ENCODE measurements at places on chromosomes 7 and 10.

DNA sequence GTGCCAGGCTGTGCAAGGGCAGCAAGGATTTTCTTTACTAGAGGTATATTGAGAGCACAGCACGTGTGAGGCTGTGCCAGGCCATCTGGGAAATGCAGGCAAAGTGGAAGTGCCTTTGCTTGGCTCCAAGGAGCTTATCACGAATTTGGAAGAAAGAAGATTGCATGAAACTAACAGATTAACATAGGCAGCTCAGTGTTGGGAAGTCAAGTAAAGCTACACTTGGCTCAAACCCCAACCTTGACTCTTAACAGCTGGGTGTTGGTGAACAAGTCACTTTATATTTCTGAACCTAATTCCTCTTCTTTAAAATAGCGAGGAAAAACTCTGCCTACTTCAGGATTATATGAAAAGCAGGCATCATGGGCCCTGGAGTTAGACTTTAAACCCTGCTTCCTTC, 105.2 kb downstream of the PLCE1 start:
- no peak for DNase-seq

GRCh38 chr7:147483634-147484292, 1106.8 kb upstream of the C7orf33 start:
- DNase-seq: no peak

DNA sequence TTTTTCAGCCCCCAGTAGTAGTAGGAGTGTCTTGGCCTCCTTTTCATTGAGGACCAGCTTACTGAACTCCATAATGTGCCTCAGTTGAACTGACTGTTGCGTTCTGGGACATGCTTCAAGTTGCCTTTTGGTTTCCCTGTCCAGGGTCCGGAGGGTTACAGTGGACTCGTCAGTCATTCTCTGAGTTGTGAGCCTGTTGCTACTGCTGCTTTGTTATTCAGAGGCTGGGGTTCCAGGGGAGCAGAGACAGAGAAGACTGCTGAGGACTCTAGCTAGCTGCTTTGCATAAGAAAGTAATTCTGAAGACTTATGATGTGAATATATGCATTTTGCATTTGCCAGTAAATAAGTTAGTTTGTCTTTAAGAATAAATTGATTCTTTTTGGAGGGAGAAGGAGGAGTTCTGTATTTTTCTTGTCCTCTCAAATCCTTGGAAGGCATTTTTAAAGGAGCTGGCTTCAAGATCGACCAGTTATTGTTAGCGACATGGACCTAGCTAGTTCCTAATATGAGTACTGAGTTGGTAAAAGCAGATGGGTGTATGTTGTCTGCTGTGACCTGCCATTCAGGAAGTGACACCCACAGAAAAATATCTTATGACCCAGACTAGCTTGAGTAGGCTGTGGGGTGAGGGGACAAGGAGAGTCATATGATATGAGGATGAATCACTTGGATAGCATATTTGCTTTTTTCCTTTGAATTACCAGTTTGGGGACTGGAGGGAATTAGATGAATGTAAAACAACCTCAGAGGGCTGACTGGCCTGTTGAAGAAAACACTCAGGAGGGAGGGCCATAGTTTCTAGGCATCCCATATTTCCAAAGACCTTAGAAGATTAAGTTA, 8.3 kb downstream of the PI4K2A start:
- DNase-seq: peak; percentile 29

DNA sequence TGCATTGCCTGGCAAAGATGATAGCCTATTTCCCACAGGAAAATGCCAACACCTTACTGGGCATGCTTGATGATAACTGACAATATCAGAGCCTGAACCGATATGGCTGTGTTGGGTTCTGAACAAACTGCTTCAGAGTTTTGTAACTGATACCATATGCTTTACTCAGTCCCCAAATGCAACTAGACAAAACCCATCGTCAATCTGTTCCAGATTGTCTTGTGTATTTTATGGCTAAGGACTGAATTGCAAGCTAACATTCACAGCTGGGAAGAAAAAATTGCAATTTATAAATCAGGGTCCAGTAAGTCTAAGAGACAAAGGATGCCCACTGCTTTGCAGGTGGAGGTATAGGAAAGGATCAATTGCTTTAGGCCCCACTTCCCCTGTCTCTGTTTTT, 116.8 kb upstream of the WNT16 start:
- DNase-seq: no peak

GRCh38 chr7:158323741-158324396, 263.8 kb downstream of the PTPRN2 start:
- no peak for DNase-seq

GRCh38 chr7:44050121-44050914, 5.8 kb downstream of the DBNL start:
- DNase-seq: no peak

DNA sequence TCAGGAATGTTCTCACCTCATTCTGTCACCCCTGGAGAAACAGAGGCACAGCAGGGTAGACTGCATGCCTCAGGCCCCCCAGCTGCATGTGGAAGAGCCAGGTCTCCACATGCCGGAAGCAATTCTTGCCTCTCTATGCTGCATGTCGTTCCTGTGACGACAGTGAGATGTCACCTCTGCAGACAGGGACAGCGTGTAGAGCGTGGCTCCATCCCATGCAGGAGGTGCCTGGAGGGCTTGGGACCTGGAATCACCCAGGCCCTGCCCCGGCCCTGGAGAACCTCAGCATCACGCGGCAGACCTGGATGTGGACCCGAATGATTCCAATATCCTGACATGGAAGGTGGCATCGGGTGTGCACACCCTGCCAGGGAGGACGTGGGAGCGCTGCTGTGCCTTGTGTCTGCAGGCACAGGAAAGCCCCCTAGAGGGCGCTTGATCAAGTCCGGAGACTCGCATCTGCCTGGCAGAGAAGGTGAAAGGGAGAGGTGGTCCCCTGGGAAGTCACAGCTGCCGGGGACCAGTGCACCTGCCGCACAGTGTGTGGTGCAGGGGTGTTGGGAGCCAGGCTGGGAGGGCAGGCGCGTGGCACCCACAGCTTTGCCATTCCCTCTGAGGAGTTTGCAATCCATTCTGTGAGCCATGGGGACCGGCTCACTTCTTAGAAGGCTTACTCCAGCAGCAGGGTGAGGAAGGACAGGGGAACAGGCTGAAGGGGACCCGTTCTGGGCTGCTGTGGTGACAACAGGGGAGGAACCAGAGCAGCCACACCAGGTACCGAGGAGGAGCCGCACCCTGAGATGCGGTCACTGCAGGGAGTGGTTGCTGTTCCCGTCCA, 45.3 kb upstream of the EN2 start:
- peak; percentile 62 for DNase-seq

- DNase-seq: peak; percentile 33
These were observed 17.0 kb downstream of the CDK14 start for GRCh38 chr7:90613088-90613498.

GRCh38 chr10:100808876-100809275, 63.5 kb downstream of the PAX2 start:
- DNase-seq: no peak

DNA sequence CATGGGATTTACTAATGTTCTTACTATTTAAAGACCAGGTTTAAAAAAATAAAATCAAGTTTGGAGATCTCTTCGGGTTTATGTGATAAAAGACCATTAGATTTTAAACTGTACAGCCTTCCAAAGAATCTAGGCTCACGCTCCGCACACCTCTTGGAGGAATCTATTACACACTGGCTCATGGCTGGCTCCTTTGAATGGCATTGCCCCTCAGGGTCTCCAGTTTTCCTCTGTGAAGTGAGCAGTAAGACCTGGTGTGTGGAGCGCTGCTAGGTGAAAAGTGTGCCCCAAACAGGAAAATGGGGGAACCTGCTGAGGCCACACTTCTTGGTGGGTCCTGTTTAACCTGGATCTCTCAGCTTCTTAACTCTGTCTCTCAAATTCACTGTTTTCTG, 142.3 kb downstream of the KAT6B start:
- no peak for DNase-seq

- DNase-seq: no peak
These were observed 48.9 kb downstream of the PYROXD2 start for GRCh38 chr10:98366062-98366530.

DNA sequence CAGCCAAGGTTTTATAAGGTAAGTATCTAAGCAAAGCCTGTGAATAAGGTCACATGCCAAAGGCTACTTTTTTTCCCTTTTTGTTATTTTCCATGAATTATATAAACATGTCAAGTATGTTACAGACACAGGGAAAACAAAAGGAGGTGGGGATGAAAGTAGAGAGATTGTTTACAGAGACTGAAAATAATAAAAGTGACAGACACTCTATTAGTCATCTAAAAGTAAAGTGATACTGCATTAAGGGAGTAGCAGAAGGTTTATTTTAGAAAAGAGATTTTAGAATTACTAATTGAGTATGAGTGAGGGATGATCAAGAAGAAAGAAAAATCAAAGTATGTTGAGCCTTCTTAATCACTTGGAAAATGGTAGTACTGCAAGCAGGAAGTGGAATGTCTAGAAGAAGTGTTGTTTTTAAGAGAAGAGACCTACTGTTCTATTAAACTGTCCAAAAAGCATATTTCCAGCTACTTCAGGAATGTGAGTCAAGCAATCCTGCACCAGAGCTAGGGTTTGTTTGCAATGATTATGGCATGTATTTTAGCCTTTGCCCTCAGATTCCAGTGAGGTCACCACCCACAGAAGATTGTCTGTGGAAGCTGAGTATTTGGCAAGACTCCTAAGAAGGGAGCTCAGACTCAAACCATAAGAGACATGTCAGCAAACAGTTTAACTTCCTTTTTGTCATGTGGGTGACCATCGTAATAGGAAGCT, 177.9 kb upstream of the PLXDC2 start:
- no peak for DNase-seq

- DNase-seq: no peak
These were observed at the start of gene HKDC1 for GRCh38 chr10:69220041-69220451. HKDC1 (plus strand) TSS chr10:69220332; CDS start chr10:69220436, 104 bp downstream.

GRCh38 chr7:150337179-150337578, 4.2 kb downstream of the RARRES2 start:
- no peak for DNase-seq

DNA sequence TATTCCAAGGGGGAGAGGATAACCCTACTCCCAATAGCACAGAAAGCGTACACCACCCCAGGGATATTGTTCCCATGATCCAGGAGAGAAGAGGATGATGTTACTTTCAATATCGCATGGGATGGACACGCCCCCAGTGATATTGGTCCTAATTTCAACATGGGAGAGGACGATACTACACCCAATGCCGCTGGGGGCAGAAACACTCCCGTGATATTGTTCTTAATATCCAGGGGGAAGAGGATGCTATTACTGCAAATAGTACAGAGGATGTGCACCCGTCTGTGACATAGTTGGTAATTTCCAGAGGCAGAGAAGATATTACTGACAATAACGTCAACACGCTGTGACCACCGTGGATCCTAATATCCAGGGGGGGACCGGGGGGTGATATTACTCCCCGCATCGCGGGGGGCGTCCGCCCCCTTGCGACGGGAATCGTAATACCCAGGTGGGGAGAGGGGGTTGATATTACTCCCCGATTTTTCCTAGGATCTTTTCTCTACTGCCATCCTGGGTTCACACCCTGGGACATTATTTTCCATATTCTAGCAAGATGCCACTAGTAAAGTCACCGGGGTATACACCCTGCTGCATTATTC, 16.6 kb downstream of the MEIG1 start:
- no peak for DNase-seq

GRCh38 chr7:21547501-21547900, 4.7 kb downstream of the DNAH11 start:
- no peak for DNase-seq

DNA sequence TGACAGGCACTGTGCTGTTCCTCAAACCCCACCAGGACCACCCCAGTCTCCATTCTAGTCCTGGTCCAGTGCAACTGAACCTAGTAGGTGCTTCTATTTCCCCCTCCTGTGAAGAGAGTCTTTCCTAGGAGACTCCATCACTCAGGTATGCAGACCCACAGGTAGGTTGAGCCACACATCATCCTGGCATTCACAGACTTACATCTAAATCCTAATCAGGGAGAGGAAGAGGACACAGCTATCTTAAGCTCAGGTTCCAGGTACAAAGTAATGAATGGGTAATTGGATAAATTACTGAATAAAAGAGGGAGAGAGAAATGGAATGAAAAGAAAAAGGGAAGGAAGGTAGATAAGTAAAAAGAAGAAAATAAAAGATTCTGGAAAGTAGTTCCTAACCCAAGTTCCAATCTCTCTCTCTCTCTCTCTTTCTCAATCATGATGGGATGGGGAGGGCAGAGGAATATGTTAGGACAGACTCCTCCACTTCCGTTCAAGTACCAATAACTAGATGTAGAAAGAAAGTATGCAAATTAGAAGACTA, 139.8 kb upstream of the NAMPT start:
- no peak for DNase-seq

DNA sequence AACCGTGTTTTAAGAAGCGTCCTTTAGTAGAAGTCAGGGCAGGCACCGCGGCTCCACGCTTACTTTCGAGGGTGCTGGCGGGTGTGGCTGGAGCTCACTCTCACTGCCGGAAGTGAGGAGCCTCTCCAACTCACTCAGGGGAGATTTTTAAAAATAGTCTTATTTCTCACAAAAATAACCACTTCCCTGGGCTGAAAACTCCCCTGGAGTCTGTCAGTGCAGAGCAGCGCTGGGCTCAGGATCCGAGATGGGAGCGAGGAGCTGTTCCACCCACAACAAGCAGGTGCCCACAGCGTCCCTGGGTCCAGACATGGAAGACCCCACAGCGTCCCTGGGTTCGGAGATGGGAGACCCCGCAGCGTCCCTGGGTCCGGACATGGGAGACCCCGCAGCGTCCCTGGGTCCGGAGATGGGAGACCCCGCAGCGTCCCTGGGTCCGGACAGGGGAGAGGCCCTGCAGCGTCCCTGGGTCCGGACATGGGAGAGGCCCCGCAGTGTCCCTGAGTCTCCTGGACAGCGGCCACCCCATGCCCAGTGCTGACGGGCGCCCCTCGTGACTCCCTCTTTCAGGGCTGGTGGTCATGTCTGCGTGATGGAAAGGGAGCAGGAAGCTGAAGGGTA, 51.2 kb downstream of the VIPR2 start:
- no peak for DNase-seq

- no peak for DNase-seq
These were observed 9.0 kb upstream of the ADCYAP1R1 start for GRCh38 chr7:31043051-31043471.

- no peak for DNase-seq
These were observed 7.8 kb upstream of the HACD1 start for GRCh38 chr10:17624996-17625395.

All from stimulated activated naive CD8-positive, alpha-beta T cell treated with anti-CD3 and anti-CD28 coated beads, Interleukin-15, amount 100 ng/mL, for 72 hours (primary cell).